Cardiac atrium fibroblast (primary cell): ENCODE measurements at places on chromosomes 2 and 18. TPM values are rescaled to one million over a fixed set of nuclear protein-coding genes. Genes with fewer than 3 reads are reported as not detected.

Gene SCYGR4
- not detected in 2 replicates for total RNA-seq

Gene ABCA12
- not detected in 2 replicates for total RNA-seq

Gene HJURP
- 6.3 and 21.2 TPM in 2 replicates for total RNA-seq

Gene EML6
- under 0.01 TPM in 2 replicates for total RNA-seq

Gene PAX8
- total RNA-seq = under 0.01 TPM in 1 of 2 replicates, not detected in the other

Gene SLC4A5
- total RNA-seq = under 0.01 and 0.16 TPM in 2 replicates

Gene HIBCH
- total RNA-seq = 7.9 and 20.8 TPM in 2 replicates
